Keratinocyte (primary cell): ENCODE measurements at places on chromosomes 3 and 15.

DNA sequence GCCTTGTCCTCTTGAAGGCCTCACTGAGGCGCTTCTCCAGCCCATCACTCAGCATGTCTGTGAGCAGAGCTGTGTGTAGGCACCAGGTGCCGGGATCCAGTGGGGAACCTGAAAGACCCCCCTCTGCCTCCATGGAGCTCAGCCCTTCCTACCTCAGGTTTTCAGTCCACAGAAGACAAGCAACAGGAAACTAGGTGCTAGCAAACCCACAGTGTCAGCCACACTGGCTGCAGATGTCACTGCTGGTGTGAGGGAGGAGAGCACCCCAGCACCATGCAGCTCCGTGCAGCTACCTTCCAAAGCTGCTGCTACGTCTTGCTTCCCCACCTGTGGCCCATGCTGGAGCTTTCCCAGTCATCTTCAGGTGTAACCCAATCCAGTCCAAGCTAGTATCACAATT lies 17.9 kb downstream of the PSTPIP1 start:
- no peak for DNase-seq

GRCh38 chr3:152430223-152431002 lies 161.7 kb downstream of the MBNL1 start:
- no peak for DNase-seq

DNA sequence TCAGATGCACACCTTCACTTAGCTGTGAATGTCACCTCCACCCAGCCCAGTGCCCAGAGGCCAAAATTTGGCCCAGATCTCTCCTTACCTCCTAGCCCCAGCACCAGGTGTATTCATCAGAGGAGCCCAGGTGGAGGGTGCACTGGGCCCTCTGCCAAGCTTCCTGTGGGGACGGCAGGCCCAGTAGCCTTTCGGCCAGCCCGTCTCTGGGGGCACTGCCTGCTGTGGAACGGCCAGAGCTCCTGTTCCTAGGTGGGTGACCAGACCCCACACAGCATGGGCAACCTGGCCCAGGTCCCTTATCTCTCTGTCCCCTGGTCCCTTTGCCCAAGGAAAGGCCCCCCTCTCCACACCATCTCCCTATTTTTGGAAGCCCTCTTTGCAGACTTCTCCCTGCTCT lies 67.8 kb downstream of the AAGAB start:
- DNase-seq, result no peak

- no peak for DNase-seq
Measured at GRCh38 chr3:193933451-193933850, 202.5 kb upstream of the HES1 start.

DNA sequence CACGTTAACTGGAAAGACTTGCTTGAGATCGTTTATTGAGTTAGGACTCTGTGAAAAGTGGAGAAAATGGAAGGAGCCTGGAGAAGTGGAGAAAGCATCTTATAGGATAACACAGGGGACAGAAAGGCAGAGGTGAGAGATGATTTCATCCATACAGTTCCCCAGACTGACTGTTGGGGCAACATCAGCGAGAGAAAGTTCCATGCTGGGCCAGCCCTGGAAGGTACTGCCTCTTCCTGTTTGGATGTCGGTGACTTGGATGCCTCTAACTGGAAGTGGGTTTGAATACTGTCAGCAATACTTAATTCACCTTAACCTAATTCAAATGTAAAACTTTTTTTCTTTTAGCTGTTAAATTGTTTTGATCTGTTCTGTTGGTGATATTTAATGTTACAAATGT lies 32.3 kb downstream of the ATP13A5 start:
- no peak for DNase-seq

DNA sequence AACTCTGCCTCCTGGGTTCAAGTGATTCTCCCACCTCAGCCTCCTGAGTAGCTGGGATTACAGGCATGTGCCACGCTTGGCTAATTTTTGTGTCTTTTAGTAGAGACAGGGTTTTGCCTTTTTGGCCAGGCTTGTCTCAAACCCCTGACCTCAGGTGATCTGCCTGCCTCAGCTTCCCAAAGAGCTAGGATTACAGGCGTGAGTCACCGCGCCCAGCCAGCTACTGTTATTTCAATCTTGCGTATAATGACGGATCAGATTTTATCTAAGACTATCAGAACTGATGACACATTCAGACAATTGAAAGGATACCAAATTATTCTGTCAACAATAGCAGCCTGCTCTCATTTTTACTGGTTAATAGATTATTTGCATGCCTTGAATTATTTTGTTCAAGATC lies 612.2 kb downstream of the ZIC1 start:
- no peak for DNase-seq

- DNase-seq, result no peak
Measured at GRCh38 chr3:3082234-3082924, 27.8 kb downstream of the IL5RA start.

GRCh38 chr3:38563886-38564270 lies 67.7 kb downstream of the EXOG start:
- no peak for DNase-seq

- DNase-seq, result no peak
Measured at GRCh38 chr15:90982135-90982534, 12.2 kb downstream of the PRC1 start.

DNA sequence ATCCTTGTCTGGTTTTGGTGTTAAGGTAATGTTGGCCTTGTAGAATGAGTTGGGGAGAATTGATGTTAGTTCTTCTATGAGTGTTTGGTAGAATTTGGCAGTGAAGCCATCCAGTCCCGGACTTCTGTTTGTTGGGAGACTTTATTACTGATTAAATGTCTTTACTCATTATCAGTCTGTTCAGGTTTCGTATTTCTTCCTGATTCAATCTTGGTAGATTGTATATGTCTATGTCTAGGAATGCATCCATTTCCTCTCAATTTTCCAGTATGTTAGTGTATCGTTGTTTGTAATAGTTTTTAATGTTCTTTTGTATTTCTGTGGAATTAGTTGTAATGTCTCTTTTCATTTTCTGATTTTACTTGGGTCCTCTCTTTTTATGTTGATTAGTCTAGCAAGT lies 39.4 kb downstream of the NCK1 start:
- no peak for DNase-seq

GRCh38 chr3:81452418-81452817 lies 309.0 kb downstream of the GBE1 start:
- DNase-seq, result no peak

DNA sequence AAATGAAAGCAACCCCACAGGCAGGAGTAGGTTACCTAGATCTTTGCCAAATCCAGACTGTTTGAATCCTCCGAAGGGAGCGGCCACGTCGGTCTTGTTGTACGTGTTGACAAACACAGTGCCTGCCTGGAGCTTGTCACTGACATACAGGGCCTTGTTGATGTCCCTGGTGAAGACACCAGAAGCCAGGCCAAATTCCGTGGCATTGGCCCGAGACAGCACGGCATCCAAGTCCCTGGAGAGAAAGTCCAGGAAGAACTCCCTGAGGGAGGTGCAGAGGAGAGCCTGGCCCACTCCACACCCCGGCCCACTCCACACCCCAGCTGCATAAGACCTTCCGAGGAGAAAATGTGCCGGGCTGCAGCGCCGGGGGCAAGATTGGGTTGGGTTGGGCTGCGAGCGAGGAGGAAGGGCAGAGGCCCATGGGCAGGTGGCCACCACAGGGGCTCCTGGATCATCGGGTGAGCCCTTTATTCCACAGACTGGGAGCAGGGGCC lies 21.8 kb upstream of the SLC41A3 start:
- no peak for DNase-seq
